Activated CD4-positive, CD25-positive, alpha-beta regulatory T cell (primary cell): ENCODE measurements at places on chromosomes 5 and 9.

- no peak for DNase-seq
Observed at GRCh38 chr9:23779220-23779619, 46.8 kb downstream of the ELAVL2 start.

- DNase-seq: peak; percentile 27
Observed at GRCh38 chr9:129237164-129237611, 59.1 kb upstream of the IER5L start.

DNA sequence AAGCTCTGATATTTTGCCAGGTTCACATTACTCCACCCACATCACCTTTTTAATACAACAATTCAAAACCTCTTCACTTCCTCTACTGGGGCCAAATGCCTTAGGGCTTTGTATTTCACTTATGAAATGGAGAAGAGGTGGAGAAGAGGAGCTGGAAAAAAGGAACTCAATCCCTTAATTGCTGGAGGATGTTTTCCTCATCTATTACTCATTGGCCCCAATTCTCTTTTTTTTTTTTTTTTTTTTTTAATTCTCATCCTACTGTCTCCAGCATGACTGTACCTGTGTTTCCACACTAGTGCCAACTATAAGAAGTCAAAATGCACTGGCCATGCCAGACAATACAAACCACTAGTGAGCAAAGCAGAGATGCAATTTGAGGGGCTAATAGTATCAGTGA lies 20.9 kb downstream of the FAM13B start:
- DNase-seq: no peak

GRCh38 chr5:55580042-55580441 lies 45.3 kb upstream of the PLPP1 start:
- DNase-seq: no peak

- DNase-seq: no peak
Observed at GRCh38 chr5:81739291-81739690, 11.6 kb downstream of the SSBP2 start.

DNA sequence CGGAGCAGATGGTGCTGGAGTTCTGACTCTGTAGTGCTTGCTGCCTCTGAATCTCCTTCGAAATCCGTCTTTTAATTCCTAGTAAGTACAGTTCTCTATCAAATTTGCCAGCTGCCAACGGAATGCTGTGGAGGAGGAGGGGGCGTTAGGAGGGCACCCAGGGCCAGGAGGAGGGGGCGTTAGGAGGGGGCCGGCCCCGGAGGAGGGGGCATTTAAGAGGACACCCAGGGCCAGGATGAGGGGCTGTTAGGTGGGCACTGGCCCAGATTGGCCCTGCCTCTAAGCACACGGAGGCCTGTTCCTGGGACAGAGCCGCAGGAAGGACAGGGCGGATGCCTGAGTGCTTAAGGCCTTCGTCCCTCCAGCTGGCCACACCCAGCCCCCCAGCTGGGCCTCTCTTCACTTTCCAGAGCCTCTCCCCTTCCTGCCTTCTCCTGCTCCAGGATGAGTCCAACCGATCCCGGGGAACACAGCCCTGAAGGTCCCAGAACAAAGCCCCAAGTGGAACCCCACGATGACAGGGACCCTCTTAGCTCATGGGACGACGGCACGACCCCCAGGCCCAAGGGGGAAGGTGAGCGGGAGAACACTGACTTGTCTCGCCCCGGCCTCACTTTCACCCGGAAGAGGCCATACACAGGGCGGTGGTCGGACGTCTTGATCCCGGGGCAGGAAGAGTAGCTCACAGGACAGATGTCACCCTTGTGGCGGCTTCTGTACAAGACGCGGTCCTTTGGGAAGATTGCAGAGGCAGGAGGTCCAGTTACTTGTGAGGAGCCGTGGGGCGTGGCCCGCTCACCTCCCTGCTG lies 9.8 kb downstream of the INPP5E start:
- DNase-seq: no peak

GRCh38 chr9:111896942-111897600 lies 457 bp downstream of the UGCG start:
- no peak for DNase-seq
